ENCODE measurements at places on chromosomes 5 and 9.

- H3K27me3 ChIP-seq, result peaks cover 74% of the 10 kb centered on the region
- no peak overlapping the region for H3K27ac ChIP-seq
- peaks cover 39% of the 10 kb centered on the region for H3K4me1 ChIP-seq
- H3K36me3 ChIP-seq, result no peaks in the 10 kb centered on the region
Measured at GRCh38 chr5:53479590-53480415, 626 bp upstream of the FST start.

- no peak overlapping the region for H3K27ac ChIP-seq
- H3K4me3 ChIP-seq, result no peak overlapping the region
- DNase-seq, result no peak
- no peaks in the 10 kb centered on the region for H3K4me1 ChIP-seq
- H3K27me3 ChIP-seq, result peaks cover 4% of the 10 kb centered on the region
Measured at GRCh38 chr5:173664154-173664526, 47.7 kb upstream of the BOD1 start.

DNA sequence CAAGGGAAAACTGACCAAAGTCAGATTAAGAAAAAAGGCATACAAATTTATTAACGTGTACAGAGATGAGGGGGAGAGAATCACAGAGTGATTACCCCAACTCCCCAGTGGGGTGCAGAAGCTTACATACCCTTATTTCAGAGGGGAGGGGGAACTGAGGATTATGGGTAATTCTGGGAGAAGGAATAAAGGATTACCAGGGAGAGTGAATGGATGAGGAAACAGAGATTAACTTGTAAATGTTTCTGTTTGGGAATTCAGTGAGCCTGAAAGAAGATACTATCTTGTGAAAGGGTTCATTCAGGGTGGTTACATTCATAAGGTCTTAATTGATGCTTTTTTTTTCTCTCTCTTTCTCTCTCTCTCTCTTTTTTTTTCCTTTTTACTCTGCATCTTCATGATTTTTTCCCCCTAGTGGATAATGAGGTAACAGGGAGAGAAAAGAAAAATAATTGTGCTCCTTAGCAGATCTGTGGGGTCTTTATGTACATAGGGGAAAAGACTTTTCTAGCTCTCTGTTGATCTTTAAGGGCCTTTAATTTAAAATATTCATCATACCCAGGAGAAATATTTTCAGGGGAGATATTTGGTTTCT is 49.4 kb downstream of the TARS1 start:
- no peak overlapping the region for H3K27ac ChIP-seq
- no peaks in the 10 kb centered on the region for H3K4me1 ChIP-seq
- H3K27me3 ChIP-seq, result no peaks in the 10 kb centered on the region

- H3K27ac ChIP-seq, result no peak overlapping the region
- H3K36me3 ChIP-seq, result no peaks in the 10 kb centered on the region
- H3K4me3 ChIP-seq, result no peak overlapping the region
- no peak for DNase-seq
- H3K27me3 ChIP-seq, result no peaks in the 10 kb centered on the region
- no peaks in the 10 kb centered on the region for H3K4me1 ChIP-seq
Measured at GRCh38 chr5:159650803-159651202, 265.5 kb upstream of the ADRA1B start.

DNA sequence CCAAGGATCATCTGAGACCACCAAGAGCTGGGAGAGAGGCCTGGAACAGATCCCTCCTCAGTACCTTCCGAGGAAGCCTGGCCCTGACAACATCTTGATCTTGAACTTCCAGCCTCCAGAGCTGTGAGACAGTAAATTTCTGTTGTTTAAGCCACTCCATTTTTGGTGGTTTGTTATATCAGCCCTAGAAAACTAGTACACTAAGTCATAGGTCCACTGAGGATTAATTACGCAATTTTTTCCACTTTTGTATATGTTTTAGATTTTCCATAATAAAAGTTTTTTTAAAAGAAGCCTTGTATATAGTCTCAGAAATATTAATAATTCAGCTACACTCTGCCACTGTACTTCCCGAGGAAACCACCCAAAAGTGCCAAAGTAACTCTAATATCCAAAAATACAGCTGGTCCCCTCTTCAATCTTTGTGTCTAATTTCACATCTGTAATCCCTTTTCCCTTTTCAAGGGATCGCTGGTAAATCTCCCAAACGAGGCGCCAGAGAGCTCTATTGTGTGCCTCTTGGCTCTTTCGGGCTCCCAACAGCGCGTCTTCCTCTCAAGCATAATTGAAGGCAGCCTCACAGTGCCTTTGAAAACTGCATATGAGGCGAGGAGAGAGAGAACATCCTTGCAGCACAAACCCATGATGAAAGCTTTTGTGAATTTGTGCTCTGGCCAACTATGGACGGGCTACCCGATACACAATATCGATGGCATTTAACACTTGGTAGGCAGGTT is 32.7 kb downstream of the PRUNE2 start:
- H3K27me3 ChIP-seq, result peaks cover 3% of the 10 kb centered on the region
- H3K27ac ChIP-seq, result no peak overlapping the region
- no peaks in the 10 kb centered on the region for H3K36me3 ChIP-seq
- no peak overlapping the region for H3K4me3 ChIP-seq
- no peaks in the 10 kb centered on the region for H3K4me1 ChIP-seq
- DNase-seq, result no peak

DNA sequence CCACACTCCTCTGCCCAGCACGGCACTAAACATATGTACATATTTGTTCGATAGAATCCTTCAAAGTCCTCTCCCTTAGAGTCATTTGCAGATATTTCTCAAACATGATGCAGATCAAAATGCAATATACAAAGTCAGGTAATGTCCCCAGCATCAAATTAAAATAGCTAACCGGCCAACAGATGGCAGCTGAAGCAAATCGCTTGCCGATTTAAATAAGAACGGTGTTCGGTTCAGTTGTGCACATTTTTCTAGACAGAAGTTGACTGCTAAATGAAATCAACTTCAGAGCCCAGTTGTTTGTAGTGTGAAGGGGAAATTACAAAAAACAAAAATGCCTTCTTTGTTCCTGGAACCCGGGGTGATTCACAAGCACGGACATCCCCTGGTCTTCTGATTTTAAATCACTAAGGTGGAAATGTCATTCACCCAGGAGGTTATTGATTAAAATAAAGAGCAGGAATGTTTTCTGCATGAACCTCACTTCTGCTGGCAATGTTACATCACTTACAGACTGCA is 219.2 kb downstream of the EBF1 start:
- peak overlapping the region; percentile 22 for H3K27ac ChIP-seq
- no peak overlapping the region for H3K4me3 ChIP-seq
- no peaks in the 10 kb centered on the region for H3K27me3 ChIP-seq
- no peaks in the 10 kb centered on the region for H3K36me3 ChIP-seq
- DNase-seq, result no peak

DNA sequence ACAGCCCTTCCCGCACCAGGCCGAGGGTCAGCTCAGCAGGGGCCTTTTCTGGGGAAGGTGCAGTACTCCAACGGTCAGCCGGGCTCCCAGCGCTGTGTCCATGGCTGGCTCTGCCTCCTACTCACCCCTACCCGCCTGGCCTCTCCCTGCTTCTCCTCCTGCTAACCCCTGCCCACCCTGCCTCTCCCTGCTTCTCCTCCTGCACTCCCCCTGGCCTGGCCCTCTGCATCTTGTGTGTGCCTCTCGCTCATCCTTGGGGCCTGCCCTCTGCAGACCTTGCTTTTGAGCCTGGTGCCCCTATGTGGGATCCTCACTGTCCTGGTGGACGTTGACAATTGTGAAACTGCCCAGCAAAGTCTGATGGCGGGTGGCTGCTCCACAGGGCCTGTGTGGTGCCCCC is 274.6 kb upstream of the IRX2 start:
- no peak overlapping the region for H3K27ac ChIP-seq
- H3K4me1 ChIP-seq, result no peaks in the 10 kb centered on the region
- DNase-seq, result no peak
- no peak overlapping the region for H3K4me3 ChIP-seq
- H3K36me3 ChIP-seq, result no peaks in the 10 kb centered on the region
- no peaks in the 10 kb centered on the region for H3K27me3 ChIP-seq

DNA sequence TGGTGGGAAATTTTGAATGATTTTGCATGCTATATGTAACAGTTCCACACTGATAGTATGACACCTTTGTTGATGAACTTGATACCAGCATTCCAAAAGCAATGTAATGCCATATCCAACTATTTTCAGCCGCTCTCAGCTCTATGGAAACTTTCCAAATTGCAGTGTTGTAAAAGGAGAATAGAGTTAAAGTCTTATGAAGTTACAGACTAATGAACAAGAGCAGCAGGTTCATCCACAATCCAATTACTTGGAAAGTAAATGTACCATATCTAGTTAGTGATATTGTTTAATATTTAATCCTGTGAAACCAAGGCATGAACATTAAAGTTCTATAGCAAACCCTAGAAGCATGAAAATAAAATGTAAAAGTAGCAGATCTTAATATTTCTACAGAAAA is 418.2 kb downstream of the TUSC1 start:
- no peaks in the 10 kb centered on the region for H3K4me1 ChIP-seq
- no peak for DNase-seq
- no peak overlapping the region for H3K27ac ChIP-seq
- no peaks in the 10 kb centered on the region for H3K36me3 ChIP-seq

- peaks cover 58% of the 10 kb centered on the region for H3K4me1 ChIP-seq
- peak overlapping the region; percentile 84 for H3K27ac ChIP-seq
Measured at GRCh38 chr5:140342287-140342686, 4.1 kb downstream of the HBEGF start.

DNA sequence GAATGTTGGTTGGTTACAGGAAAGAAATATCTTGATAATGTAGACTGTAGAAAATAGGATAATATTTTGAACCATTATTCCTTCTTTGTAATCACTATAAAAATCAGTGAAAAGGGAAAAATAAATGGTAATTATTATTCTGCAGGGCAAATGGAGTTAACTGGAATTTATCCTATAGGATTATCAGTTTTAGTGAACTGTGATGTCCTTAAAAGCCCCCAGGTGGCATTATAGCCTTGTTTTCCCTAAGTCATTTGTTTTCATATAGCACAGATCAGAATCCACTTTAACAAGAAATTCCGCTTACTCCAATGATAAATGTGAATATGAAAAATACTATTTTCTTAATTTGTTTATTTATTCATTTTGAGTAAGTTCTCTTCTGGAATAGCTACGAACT is 26.2 kb upstream of the WDR41 start:
- H3K4me3 ChIP-seq, result no peak overlapping the region
- H3K4me1 ChIP-seq, result no peaks in the 10 kb centered on the region
- no peaks in the 10 kb centered on the region for H3K36me3 ChIP-seq
- no peak overlapping the region for H3K27ac ChIP-seq
- no peak for DNase-seq

GRCh38 chr5:78908173-78909061 is 76.7 kb downstream of the ARSB start:
- peaks cover 3% of the 10 kb centered on the region for H3K4me1 ChIP-seq
- H3K27me3 ChIP-seq, result no peaks in the 10 kb centered on the region
- H3K27ac ChIP-seq, result no peak overlapping the region
- H3K36me3 ChIP-seq, result peaks cover 10% of the 10 kb centered on the region
- DNase-seq, result no peak
- H3K4me3 ChIP-seq, result no peak overlapping the region

GRCh38 chr5:118548761-118549720 is 439.3 kb downstream of the DTWD2 start:
- no peaks in the 10 kb centered on the region for H3K36me3 ChIP-seq
- no peaks in the 10 kb centered on the region for H3K4me1 ChIP-seq
- H3K27me3 ChIP-seq, result peaks cover 3% of the 10 kb centered on the region
- H3K27ac ChIP-seq, result no peak overlapping the region

GRCh38 chr5:88761939-88762338 is 121.0 kb downstream of the MEF2C start:
- peaks cover 10% of the 10 kb centered on the region for H3K4me1 ChIP-seq
- H3K4me3 ChIP-seq, result no peak overlapping the region
- peaks cover 43% of the 10 kb centered on the region for H3K27me3 ChIP-seq
- H3K36me3 ChIP-seq, result no peaks in the 10 kb centered on the region
